ENCODE measurements at places on chromosomes 1 and 21.

DNA sequence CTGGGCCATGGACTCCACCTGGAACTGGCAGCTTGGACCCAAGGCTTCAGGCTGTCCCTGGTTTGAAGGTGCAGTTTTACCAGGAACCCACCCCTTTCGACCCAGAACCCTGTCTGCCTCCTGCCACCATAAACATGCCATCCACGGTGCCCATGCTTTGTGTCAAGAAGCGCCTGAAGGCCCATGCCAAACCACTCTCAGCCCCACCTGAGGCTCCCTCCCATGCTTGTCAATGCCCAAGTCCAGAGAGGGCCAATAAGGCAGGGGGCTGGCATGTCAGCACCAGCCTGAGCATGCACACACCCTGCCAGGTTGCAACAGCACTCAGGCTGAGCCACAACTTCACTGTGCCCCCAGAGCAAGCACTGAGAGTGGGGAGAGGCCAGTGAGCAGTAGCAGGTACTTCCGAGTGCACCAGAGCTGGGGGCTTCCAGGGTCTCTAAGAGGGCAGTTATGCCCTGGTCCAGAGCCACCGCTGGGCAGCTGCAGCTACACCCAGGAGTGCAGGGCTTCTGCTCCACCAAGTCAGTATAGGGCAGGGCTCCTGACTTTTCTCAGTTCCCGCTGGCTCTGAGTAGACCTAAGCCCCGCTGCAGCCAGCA lies 1256.0 kb downstream of the AMY1C start:
- DNase-seq, result no peak

DNA sequence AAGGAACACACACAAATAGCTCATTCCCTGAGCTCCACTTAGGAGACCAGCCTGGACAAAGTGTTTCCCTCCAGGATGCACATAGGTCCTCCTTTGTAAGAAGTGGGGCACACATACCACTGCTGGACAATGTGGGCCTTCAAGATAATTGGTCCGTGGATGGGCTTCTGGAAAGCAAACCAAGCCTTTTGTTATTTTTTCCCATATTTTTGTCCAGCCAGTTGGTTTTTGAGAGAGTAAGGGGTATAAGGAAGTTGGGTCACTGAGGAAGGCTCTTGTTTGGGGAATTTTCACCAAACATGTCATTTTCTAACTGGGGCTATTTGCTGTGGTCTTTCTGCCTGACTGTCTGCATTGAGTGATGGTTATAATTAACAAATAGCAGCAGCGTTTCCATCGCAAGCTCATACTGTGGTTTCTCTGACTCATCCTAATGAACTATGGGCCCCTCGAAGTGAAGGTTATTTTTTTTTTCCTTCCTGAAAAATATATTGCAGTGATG lies 306.3 kb upstream of the DUSP10 start:
- no peak for DNase-seq

- DNase-seq, result no peak
Observed at GRCh38 chr21:42237161-42237560, 18.2 kb downstream of the ABCG1 start.

DNA sequence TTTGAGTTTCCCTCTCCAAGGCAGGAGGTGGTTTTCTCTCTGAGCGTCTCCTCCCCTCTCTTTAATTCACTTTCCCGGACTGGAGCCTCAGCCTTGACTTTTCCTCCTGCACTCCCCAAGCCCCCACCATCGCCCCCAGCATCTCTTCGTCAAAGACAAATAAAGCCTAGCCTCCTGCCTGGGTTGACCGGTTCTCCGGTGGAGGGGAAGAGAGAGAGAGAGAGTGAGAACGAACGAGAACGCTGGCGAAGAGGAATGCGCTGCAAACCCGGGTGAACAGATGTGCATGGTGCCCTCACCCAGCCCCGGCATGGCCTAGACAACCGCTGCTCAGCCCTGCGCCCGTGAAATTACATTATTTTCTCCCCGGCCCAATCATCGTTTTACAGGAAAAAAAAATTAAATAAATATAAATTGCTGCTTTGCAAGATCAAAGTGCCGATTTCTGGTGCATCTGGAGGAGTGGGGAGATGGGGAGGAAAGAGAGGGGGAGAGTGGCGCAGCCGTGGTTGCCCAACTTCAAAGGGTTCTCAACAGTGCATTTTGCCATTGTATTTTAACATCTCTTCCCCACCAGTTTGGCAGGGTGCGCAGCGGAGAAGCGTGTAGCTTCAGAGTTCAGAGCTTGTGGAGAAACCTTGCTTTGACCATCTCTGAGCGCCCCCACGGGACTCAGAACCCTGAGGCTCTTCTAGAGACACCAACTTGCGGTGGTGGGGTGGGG lies 11.4 kb upstream of the TBX15 start:
- DNase-seq, result peak; percentile 15

GRCh38 chr1:89918127-89918793 lies 76.7 kb upstream of the ZNF326 start:
- DNase-seq, result no peak

- peak; percentile 26 for DNase-seq
Observed at GRCh38 chr1:235628316-235629005, 21.1 kb downstream of the GNG4 start.

GRCh38 chr1:22233222-22233621 lies 90.3 kb upstream of the WNT4 start:
- DNase-seq, result no peak

- DNase-seq, result no peak
Observed at GRCh38 chr1:147451628-147452027, 89.7 kb upstream of the BCL9 start.

DNA sequence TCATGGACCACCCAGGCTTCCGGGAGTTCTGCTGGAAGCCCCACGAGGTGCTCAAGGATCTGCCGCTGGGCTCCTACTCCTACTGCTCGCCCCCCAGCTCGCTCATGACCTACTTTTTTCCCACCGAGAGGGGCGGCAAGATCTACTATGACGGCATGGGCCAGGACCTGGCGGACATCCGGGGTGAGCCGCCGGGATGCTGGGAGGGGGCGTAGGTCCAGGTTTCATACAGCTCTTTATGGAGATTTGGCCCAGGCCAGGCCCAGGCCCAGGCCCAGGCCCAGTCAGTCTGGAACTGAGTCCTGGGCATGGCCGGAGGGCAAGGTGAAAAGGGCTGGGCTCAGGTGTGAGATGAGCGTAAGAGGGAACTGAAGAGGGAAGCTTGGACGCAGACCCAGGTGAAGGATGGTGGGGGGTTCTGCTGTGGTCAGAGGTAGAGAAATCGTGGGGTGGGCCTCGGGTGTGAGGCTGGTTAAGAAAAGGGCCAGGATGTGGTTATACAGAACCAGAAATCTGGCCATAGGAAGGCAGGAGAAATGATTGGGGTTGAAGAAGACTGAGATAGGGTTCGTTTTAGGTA lies 23.0 kb downstream of the DISP3 start:
- DNase-seq, result no peak

DNA sequence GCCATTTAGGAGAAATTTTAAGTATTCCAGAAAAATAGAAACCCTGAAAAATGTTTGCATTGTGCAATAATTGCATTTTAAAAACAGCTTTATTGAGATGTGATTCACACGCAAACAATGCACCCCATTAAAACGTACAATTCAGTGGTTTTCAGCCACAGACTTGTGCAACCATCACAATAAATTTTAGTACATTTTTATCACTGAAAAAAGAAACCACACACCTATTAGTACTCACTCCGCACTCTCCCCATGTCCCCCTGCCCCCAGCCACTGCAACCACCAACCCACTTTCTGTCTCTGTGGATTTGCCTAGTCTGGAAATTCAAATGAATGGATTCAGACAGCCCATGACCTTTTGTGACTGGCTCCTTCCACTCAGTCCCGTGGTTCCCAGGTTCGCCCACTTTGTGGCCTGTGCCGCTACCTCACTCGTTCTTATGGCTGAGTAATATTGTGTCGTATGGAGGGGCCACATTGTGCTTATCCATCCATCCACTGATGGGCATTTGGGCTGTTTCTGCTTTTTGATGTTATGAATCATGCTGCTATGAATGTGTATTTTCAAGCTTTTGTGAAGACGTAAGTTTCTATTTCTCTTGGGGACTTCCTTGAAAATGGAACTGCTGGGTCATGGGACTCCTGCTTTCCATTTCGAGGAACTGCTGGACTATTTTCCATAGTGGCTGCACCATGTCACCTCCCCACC lies 147.7 kb upstream of the ARHGEF16 start:
- DNase-seq, result no peak

DNA sequence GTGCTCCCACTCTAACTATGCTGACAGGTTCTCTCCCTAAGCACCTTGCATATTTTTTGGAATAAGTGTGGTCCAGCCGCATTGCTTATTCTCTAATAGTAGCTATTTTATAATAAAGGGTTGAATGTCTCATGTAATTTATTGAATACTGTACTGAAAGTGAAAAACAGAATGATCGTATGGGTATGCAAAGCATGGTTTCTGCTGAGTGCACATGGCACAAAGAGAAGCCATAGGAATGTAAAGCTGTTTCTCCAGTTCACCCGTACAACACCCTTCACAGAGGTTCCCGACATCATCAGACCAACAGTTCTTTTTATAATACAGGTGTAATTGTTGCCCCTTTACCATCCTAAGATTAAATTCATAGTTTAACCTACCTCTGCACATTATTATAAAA lies 8.9 kb upstream of the HAO2 start:
- DNase-seq, result no peak

DNA sequence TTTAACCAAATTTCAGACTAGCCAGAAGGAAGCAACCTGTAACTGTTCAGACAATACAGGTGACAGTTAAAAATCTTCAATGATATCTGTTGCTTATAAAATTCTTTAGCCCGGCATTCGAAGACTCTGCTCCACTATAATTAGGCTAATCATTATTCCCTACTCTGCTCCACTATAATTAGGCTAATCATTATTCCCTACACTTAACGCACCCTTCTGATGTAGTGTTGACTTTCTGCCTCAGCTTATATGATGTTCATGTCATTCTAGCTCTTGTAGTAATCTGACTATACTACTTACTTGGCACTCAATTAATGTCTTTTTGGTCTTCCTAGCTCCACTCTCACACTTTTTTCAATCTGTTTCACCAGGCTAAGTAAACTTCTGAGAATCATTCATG lies 13.3 kb downstream of the TESK2 start:
- no peak for DNase-seq

- DNase-seq, result peak; percentile 88
Observed at GRCh38 chr1:24930260-24931145, at the start of gene RUNX3. Gene RUNX3 (minus strand): TSS chr1:24930276. CDS start chr1:24929868, 408 bp downstream.
